Fibroblast of pulmonary artery (primary cell): ENCODE measurements at places on chromosomes 6 and 20.

DNA sequence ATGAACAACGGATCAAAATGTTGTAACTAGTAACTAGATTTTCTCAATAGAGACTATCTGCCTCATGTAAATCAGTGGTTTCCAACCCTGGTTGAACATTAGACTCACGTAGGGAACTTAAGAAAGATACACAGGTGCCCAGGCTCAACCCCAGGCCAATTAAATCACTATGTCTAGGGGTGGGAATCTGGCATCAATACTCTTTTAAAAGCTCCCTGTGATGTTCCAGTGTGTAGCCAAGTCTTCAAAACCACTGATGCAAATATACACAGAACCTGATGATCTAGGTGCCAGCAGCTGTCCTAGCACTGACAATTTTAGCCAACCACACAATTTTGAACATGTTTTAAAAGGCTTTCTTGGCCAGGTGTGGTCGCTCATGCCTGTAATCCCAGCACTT, 128.7 kb downstream of the TBC1D32 start:
- DNase-seq: no peak

DNA sequence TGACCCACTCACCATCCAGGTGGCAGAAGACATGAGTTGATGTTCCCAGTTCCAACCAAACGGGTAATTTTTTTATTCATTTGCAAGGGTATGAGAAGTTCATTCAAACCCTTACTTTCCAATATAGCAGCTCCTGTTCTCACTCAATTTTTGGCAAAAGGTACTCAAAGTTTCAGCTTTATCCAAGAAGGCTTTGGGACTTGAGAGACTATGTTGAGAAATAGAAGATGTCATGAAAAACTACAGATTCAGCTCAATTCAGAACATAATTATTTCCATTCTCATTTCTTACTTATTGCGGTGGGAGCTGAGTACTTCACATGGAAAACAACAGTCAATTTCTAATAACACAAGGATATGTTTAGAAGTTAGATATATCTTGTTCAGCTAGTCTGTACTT, 162.3 kb downstream of the FNDC1 start:
- no peak for DNase-seq

DNA sequence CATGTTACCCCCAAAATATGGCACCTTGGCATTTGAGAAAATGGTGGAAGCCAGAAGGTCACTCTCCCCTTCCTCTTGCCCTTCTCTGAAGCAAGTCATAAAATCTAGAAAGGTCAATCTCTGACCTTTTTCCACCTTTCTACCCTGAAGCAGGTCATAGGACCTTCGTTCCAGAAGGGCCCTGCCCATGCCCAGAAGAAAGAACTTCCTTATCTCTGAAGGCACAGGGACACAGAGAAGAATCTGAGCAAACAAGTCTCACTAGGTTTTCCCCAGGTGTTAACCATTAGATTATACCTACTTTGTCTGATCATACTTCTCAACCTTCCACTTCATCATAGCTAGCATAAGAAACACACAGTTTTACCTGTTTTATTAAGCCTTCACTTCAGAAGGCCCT, 42.5 kb downstream of the SMPDL3A start:
- no peak for DNase-seq

DNA sequence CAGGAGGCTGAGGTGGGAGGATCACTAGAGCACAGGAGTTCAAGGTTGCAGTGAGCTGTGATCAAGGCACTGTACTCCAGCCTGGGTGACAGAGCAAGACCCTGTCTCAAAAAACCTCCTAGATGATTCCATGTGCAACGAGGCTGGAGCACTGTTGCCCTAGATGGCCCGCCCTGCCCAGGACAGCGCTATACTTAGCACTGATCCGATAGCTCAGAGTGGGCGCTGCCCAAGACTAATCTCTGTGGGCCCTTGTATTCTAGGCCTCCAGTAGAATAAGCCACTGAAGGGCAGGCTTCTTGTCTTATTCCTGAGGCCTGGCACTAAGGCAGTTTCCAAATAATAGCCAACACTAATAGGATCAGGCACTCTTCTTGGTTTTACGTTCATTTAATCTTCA, 41.0 kb downstream of the STK35 start:
- no peak for DNase-seq

DNA sequence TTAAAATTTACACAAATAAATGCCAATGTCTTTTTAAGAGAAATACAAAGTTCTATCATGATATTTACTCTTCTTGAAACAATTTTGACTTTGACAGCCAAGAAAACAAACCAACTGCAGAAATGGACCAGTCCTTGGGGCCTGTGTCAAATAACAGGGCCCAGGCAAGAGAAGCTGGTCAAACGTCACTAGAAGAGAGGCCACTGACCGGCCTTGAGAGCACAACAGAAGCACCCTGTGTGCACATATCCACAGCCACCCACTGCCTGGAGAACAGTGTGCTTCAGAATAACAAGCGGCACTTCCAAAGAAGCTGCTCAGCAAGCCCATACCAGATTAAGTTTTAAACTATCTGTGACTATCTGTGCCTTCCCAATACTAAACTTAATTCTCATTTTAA, 14.8 kb downstream of the APMAP start:
- no peak for DNase-seq

DNA sequence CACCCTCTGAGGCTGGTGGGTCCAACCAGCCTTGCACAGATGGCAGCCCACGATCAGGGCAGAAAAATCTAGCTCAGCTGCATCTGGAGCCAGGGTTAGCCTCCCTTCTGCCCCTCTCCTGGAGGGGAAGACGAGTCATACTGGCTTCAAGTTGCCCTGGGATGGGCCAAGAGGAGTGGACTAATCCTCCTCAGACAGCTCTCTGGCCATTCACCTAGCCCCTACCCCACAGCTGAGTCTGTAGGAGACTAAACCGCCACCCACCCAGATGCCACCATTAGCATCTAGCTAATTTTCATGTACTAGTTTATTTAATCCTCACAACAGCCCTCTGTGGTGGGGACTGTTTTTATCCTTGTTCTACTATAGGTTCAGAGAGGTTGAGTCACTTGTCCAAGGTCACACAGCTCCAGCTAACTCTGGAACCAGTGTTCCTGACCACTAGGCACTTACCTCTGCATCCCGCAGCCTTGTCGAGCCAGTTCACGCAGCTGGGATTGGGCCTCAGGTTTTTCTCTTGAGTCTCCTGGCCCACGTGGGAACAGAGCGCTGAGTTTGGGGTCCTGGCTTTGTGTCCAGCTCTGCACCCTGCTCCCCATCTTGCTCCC, 48.5 kb upstream of the CCDC167 start:
- no peak for DNase-seq

DNA sequence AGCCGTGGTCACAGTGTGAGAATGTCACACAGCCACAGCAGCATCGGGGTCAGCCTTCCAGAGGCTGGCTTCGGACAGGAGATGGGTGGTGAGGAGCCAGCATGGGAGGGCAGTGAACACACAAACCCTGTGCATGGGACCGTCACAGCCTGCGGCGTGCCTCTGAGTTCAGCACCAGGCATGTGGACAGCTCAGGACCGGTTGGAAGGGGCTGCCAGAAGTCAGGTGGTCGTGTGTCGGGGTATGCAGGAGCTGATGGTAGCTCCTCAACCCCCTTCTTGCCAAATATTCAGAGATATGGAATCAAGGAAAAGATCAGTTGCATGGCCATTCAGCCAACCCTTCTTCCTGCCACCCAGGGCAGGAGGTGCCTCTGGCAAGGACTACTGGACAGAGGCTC, 28.2 kb downstream of the MYT1 start:
- no peak for DNase-seq

- no peak for DNase-seq
Observed at GRCh38 chr20:50385733-50386640, 124.2 kb upstream of the PTPN1 start.

DNA sequence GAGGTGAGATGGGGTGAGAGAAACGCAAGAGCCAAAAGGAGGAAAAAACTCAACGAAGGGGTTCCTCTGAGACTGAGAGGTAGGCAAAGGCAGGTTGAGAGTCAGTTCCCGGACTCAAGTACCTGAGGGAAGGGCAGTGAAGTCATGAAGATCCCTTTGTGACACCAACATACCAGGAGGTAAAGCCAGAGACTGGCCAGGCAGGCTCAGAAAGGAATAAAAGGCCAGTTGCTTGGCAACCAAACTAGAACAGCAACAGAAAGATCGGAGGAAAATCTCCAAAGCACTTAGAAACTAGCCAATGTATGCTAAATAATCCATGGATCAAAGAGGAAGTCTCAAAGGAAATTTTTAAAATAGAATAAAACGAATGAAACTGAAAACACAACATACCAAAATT, 209.8 kb upstream of the PROKR2 start:
- no peak for DNase-seq

DNA sequence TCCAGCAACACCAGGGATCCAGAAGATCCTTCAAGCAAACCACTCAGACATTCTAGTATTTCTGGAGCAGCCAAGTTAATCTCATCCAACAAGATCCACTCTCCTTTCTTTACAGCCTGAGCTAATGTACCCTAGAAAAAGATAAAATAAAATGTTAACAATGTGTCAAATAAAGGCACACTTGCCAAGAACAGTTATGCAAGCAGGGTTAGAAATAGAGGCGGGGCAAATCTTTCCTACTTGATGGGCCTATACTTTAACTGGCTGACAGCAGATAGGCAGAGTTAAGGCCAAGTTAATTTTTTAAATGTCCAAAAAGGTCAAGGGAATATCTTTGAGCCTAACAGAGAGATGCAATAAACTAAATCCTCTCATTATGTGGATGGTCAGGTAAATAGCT, 60.8 kb downstream of the MDN1 start:
- peak; percentile 33 for DNase-seq

DNA sequence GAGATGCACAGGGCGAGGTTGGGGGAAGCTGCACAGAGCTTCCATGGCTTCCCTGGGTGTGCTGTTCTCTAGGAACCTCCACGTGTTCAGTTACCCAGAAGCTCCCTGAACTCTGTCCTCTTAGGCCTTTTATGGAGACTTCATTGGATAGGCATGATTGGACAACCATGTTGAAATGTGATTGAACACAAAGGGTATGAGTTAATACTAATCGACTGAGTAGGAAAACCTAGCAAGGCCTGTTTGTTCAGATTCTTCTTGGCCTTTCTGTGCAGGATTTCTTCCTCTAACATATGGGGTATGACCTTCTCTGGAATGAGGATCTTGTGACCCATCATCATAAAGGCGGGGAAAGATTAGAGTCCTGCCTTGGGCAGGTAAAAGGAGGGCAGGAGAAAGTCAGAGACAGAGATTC, 70.7 kb upstream of the SMIM29 start:
- no peak for DNase-seq

DNA sequence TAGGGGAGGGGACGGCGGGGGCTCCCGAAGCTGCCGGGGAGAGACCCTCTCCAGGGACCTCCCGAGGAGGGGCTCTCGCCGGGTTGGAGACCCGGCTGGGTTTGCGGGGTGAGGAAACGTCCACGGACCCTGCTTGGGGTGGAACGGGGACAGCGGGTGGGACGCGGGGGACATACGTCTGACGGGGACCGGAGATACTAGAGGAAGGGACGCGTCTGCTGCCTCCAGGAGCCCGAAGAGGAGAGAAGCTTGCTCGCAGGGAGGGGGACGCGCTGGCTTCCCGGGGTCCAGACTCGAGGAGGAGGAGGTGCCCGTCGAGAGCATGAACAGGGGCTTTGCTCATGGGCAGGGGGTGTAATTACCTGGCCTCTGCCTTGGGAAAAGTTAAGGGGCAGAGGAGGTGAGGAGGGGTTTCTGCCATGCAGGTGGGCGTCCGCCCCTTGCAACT, 593 bp downstream of the DNMT3B start:
- no peak for DNase-seq

DNA sequence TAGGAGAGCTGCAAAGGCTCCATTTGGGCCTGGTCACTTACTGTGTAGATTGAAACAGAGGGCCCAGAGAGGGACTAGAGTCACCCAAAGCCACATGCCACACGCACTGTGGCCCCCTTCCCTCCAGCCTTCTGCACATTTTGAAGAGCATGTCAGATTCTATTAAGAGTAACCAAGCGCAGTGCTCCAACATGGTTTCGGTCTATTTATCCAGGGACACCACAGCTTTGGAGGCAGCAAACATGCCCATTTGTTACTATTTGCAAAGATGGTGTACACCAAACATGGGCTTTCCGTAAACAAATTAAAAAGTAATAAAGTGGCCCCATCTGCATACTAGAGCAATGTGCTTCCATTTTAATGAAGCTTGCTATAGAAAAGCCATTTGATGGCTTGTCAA, 43.7 kb upstream of the CCDC167 start:
- no peak for DNase-seq

- DNase-seq: no peak
Observed at GRCh38 chr20:15018966-15019365, 681.6 kb upstream of the FLRT3 start.

GRCh38 chr6:116518621-116519368, 7.4 kb downstream of the CALHM5 start:
- DNase-seq: no peak

DNA sequence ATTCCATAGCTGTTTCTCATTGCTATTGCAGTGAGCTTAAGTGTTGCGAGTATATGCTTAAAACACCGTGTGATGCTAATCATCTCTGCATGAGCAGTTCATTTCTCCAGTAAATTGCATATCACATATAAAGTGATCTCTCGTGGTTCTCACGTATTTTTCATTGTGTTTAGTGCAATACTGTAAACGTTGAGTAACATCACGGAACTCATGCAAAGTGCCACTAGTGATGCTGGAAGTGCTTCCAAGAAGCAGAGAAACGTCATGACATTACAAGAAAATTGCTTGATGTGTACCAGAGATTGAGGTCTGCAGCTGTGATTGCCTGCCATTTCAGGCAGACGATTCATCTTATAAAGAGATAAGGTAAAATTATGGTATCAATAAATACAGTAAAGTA, 830.4 kb downstream of the GRIK2 start:
- no peak for DNase-seq

DNA sequence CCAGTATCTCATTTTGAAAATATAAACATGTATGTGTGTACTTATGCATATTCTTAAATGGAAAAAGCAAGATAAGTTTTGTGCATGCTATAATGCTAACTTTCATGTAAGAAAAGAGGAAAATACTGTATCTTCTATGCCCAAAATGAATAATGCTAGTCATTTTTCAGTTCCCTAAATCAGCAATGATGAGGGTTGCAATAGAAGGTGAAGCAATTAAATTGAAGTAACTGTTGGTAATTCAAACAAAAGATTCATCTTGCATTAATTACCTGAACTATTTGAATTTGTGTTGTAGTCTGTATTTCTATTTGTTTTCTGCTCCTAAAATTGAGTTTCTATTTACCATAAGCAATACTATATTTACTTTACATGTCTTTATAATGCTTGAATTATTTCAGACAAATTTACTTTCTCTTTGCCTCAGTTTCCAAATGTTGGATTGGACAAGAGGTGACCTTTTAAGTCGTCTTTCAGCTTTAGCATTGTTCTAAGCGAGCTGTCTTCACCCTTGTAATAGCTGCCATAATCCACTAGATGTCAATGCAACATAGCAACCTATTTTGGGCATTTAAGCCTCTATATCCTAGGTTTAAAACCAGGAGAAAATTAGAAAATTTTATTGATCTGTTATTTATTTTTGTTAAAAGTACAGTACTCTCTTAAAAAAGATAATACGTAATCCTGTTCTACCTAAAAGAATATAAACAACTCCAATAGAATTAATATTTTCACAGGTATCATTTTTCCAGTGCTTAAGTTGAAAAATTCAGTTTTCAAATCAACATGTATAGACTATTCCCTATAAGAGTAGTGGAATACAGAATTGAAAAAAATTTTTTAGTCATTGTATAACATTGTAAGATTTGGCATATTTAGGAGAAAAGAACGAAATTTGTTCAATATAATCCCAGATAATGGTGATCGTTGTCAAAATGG, 52.3 kb upstream of the IFNGR1 start:
- DNase-seq: peak; percentile 81

GRCh38 chr20:63381781-63382431, 20.8 kb upstream of the CHRNA4 start:
- DNase-seq: peak; percentile 3
